ENCODE measurements at places on chromosomes 4 and X.

- no peak for DNase-seq
Observed at GRCh38 chr4:139018501-139018900, 2.9 kb downstream of the NOCT start.

DNA sequence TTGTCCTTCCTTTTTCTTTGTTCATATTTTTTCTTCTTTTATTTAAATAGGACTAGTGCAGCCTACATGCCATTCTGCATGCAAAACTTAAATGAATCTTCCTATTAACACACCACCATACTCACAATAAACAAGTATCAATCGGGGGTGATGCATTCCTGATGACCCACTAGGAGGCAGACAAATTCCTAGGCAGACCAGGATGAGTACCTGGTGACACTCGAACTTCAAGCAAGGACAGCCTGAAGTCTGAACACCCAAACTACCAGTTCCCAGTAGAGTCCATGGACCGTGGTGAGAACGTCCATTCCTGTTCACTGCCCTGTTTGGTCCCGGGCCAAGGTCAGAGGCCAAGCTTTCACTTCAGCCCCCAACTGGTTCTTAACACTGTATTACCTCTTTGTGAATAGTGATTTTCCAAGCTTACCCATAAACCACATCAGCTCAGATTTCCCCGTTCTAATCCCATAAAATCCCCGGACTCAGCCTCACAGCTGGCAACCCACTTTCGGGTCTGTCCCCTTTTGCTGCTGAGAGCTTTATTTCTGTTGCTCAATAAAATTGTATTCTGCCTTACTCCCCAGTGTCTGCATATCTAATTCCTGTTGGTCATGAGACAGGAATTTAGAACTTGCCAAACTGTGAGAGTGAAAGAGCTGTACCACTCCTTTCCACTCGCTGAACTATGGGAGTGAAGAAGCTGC is 1286.6 kb downstream of the FSTL5 start:
- DNase-seq = no peak

DNA sequence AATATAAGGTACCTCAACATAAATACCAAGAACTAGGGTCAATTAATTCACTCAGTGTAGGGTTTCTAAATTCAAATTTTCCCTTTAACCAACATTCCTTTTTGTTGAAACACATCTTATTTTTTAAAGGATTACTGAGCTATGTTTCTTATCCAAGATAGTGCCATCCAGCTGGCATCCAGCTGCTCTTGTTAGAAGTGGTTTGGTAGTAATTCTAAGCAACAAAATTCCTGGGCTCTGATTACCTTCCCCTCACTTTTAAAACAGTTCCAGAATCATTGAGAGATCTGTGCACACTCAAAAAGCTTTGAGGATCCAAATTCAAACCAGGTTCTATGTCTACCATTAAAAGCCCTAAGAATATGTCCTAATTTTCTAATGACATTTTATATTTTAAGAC is 583.7 kb downstream of the TRIML1 start:
- DNase-seq = no peak

DNA sequence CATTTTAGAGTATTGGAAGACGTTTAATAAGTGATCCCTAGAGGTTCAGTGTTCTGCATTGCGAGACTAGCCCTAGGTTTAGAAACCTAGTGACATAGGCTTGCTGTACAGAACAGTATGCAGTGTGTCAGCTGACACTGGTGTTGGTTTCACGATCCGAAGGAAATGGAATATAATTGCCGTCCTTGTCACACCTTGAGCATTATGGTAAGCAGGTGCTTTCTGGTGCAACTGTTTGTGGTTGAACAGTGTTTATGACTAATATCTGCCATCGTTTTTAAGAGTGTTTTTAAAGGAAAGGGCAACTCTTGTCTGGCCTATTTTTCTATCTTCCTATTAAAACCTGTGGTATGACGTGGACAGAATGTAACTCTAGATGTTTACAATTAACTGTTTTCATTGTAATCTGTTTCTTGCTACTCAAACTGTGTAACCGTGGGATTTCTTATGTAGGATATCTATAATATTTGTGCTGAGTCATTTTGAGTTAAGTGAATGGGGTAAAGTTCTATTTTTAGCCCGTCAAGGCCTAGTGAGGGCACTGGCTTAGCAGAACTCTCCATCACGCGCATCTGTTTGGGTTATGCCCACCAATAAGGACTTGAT is 53.8 kb upstream of the TBC1D14 start:
- no peak for DNase-seq

DNA sequence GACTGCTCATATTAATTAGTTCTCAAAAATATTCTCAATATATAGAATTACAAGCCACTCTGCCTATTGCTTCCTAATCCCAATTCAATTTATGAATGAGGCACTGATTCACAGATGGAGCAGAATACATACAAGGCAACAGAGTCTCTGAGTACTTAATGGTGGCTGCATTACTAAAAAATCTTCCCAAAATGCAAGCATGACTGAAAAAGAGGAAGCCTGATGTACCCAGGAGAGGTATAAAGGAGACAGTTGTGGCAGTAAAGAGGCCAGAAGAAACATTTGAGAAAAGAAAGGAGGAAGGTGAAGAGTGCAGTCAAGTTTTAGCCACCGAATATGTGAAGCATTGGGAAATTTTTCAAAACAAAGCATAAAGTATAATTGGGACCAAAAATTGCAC is 163.2 kb upstream of the INTU start:
- DNase-seq = no peak

GRCh38 chrX:149365061-149365460 is 140.0 kb downstream of the IDS start:
- DNase-seq = no peak

- DNase-seq = no peak
Observed at GRCh38 chrX:11244636-11245035, 48.6 kb upstream of the AMELX start.

- DNase-seq = no peak
Observed at GRCh38 chr4:40546969-40547788, 82.5 kb downstream of the RBM47 start.

DNA sequence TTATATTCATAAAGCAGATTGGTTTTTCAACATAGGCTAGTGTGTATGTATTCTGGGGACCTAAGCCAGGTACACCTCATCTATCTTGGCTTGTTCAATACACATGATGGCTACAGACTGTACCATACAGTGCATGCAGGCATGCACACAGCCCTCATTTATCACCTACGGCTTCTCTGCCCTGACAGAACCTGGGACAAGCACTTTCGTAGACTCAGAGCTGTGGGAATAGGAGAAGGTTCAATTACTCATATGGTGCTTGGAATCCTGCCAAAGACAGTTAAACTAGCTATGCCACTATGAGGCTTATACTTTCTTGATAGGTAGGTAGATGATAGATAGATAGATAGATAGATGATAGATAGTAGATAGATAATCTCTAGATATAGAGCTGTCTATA is 457.2 kb downstream of the GALNTL6 start:
- DNase-seq = no peak

GRCh38 chr4:184932343-184932742 is 85.9 kb upstream of the HELT start:
- DNase-seq = no peak

GRCh38 chrX:104310090-104310489 is 55.4 kb upstream of the ESX1 start:
- DNase-seq = no peak

GRCh38 chr4:180100433-180101344 is 2142.5 kb upstream of the TENM3 start:
- no peak for DNase-seq

DNA sequence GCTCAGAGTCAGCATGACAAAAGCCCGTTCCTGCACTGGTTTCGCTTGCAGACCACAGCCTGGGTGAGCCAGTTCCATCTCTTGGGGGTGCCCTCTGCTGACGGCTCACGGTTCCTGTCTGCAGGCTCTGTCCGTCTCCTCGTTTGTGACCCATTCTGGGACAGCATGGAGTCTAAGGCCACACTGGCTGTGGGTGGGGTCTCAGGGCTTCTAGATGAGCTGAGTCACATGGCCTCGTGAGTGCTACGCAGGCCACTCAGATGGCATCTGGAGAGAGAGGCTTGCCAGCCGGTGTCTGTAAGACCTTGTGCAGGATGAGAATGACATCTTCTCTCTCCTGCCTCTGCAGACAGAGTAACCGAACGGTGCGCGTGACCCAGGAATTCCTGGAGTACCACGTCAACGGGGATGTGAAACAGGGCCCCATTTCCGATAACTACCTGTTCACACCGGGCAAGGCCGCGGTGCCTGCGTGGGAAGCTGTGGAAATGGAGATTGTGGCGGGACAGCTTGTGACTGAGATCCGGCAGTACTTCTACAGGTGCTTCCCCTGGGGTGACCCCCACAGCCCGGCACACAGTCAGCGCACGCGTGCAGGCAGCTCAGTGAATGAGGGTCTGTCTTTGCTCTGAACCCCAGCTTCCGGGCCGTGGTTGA is 31.6 kb upstream of the MRFAP1 start:
- DNase-seq = no peak

DNA sequence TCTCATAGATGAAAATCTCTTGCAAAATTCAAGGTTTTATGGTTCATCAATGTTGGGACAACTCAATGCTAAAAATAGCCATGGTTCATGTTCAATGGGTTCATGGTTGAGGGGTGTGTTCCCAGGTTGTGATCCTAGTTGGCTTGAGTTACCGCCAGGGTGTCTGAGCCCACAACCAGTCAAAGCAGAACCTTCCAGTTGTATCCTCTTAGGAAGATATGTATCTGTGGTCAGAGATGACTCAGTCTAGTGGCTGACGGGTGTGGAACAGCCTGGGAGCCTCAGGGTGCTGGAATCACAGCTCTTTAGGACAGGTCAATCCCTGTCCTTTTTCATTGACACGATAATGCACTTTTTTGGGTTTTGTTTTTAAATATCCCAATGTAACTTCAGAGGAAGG is 192.3 kb upstream of the NR3C2 start:
- DNase-seq = no peak

GRCh38 chrX:45007598-45007997 is 134.6 kb downstream of the KDM6A start:
- no peak for DNase-seq

- no peak for DNase-seq
Observed at GRCh38 chrX:44765556-44765955, 78.3 kb upstream of the DUSP21 start.

DNA sequence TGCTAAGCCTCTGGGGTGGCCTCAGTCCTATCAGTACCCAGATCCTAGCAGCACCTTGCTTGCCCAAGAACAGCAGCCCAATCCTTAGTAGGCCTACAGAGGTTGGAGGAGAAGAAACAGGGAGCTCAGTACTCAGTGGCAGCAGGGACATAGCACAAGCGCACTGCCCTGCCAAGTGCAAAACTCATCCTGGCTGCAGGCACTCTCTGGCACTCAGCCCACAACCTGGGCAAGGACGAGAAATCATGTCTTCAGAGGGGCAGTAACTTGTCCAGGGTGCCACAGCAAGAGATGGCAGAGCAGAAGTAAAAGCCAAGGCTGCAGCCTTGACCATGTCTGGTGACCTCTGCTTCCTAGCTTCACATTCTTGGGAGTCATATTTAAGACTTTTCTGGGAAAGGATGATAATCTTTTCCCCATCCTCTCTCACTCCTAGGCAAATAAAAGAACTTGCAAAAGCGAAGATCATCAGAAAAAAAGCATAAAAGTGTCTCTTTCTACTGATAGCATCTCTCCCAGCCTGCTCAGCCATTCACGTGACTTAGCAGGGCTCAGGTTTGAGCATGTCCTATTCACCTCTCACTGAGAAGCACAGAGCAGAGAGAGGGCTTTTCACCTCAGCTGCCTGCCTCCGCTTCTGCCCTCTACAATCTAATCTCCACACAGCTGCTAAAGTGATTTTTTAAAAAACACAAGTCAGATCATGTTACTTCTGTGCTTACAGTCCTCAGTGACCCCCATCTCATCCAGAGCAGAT is 37.2 kb upstream of the MAGEA4 start:
- no peak for DNase-seq

GRCh38 chr4:147104768-147105167 is 159.1 kb upstream of the TTC29 start:
- no peak for DNase-seq

DNA sequence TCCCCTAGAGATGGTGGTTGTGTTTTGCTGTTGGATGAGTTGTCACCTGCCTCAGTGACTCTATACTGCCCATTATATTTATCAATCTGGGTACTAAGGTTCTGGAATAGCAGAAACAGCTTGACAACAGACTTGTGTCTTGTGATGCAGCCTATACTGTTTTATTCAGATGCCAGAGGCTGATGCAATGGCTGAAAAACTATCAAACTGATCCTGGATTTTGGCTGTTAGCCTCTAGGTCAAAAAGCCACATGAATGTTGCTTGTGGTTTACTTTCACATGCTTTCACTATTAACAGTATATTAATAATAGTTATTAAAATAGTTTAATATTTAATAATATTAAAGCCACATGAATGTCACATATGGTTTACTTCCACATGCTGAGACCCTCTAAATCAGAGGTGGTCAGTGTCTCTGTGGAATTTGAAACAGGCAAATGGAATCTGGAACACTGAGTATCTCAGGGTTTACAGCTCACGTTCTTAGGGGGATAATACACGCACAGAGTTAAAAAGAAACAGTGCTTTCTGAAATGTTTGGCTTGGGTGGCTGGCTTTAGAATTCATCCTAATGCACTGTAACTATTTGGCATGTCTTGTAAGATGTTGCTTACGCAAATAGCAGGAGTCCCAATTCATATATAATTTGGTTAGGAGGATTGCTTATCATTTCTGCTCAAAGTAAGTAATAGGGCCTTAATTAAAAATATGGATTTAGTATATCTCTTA is 82.5 kb upstream of the LCORL start:
- no peak for DNase-seq

GRCh38 chr4:73221734-73222133 is 36.9 kb downstream of the ANKRD17 start:
- DNase-seq = no peak

- DNase-seq = no peak
Observed at GRCh38 chr4:8906991-8907595, 35.5 kb upstream of the HMX1 start.

- DNase-seq = no peak
Observed at GRCh38 chr4:144666539-144667175, 20.7 kb downstream of the HHIP start.

DNA sequence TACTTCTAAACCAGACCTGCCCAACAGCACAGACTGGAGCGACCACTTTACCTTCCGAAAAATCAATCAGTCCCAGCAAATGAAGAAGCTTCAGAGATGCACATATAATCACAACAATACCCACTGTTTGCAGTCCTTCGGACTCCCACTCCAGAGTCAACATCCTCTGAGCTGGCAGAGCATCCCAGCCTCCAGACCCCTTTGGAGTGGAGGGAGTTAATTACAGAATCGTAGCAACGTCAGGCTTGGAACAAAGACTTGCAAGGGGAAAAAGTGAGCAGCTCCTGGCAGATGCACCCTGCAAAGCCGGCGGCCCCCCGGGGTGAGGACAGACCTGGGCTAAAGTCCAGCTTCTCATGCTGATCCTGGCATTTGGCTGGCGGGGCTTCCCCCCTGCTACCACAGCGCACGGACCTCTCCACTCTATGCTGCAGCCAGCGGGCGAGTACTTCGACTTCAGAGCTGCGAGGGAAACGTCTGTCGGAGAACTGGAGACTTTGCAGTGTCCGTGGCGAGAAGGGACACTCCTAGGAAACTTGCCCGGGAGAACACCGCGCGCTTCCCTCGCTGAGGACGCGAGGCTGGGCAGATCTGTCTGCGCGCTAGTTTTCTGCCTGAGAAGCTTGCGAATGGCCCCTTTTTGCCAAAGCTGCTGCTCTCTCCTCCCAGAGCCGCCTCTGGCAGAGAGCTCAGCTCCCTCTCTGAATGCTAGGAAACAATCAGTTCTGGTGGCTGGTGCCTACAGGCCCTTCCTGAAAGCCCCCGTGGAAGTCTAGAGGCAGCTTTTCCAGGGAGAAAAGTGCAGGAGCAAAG is 283.7 kb downstream of the PACRGL start:
- DNase-seq = no peak
